Left ventricle myocardium inferior (tissue), 1 donor: ENCODE measurements at places on chromosomes 2 and 18. TPM values are rescaled to one million over a fixed set of nuclear protein-coding genes. Genes with fewer than 3 reads are reported as not detected.

- no peaks in the 10 kb centered on the region for H3K36me3 ChIP-seq
- no peaks in the 10 kb centered on the region for H3K4me1 ChIP-seq
- H3K4me3 ChIP-seq = no peak overlapping the region
These were observed 441.0 kb upstream of the MAP2 start for GRCh38 chr2:208982831-208983230.

DNA sequence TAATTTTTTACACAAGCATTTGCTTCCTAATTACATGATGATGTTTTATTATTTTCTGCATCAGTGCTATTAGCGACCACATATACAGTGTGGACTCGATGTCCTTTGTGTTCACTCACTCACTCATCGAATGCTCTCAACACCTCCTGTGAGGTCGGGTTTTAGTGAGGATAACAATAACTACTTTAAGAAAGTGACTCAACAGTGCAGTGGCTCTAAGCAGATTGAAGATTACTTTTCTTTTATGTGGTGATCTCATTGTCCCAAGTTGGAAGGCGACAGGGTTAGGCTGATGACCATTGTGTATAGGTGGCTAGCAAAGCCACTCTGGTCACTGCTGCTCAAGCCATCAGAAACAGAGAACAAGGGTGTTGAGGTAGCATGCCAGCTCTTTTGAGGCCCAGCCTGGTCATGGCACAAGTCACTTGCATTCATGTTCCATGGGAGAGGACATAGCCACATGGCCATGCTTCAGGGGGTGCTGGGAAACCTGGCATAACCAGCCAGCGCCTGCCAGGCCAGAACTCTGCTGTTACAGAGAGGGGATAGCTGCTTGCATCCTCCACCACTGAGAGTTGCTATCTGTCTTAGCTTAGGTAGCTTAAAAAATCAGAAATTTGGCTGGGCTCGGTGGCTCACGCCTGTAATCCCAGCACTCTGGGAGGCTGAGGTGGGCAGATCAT, 60.4 kb downstream of the PDCL3 start:
- H3K27me3 ChIP-seq = peaks cover 5% of the 10 kb centered on the region
- H3K36me3 ChIP-seq = no peaks in the 10 kb centered on the region
- H3K27ac ChIP-seq = no peak overlapping the region
- H3K4me1 ChIP-seq = no peaks in the 10 kb centered on the region
- no peak overlapping the region for H3K4me3 ChIP-seq

DNA sequence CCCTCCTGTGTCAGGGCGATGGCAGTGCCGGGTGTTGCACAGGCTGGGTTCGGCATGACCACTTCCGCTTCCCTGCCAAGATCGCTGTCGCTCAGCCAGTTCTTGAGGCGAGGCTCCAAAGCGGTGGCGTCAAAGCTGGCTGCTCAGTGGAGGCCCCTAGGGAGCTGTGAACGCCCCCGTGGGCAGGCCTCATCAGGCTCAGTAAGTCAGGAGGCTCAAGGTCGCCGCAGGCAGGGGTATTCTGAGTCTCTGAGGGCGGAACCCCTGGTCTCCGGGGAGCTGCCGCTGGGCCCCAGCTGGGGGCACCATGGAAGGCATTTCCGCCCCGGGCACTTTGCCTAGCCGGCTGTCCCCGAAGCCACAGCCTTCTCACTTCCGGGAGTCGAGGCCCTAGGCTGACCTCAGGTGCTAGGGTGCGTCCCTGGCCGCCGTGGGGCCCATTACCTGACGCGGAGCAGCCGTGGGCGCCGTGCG, 210.4 kb downstream of the SOCS6 start:
- H3K27me3 ChIP-seq = peaks cover 14% of the 10 kb centered on the region
- H3K27ac ChIP-seq = no peak overlapping the region
- no peak for DNase-seq
- H3K36me3 ChIP-seq = no peaks in the 10 kb centered on the region
- no peaks in the 10 kb centered on the region for H3K4me1 ChIP-seq

DNA sequence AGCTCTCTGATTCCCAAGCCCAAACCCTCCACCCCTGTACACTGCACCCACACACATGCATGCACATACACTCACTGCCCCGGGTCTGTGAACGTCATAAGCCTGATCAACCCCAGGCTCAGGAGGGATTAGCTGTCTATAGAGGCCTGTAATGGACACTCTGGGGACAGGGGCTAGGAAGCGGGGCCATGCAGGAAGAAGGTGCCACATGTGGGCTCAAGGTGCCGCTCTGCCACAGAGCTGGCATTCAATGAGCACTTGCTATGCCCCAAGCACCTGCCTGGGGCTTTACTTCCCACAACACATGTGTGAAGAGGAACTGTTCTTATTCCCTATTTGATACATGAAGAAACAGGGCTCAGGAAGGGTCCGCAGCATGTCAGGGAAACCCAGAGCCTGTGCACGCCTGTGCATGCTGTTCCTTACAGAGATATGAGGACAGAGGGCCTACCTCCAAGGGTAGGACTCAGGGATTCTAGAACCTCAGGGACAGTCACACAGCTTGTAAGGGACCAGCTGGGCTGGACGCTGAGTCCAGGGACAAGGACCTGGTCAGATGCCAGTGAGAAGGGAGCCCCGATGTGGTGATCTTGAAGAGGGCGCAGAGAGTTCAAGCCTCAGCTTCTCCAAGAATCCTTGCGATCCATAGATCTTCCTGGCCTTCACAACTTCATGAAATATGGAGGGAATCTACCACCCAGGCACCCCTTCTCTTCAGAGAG, 5.0 kb downstream of the BIN1 start:
- peaks cover 26% of the 10 kb centered on the region for H3K4me1 ChIP-seq
- no peak overlapping the region for H3K27ac ChIP-seq

PSTPIP2 gene
- 1.8 TPM for total RNA-seq

CPLX4 gene
- total RNA-seq = not detected

IL18RAP gene
- 0.30 TPM for total RNA-seq

HMSD gene
- total RNA-seq = not detected

LYG2 gene
- not detected for total RNA-seq

TDRD15 gene
- total RNA-seq = not detected

CRYBA2 gene
- not detected for total RNA-seq

POTEI gene
- total RNA-seq = not detected

TMEM37 gene
- 2.4 TPM for total RNA-seq
